Activated T-helper 1 cell treated with anti-CD3 and anti-CD28 coated beads, Interleukin-12 subunit alpha, Interleukin-12 subunit beta, Interleukin-2, Interleukin-4 antibody, amounts not matched to agents 30 ng/mL and 10 ng/mL and 1 ng/mL, durations not matched to agents 14 hours and 24 hours and 36 hours (primary cell): ENCODE measurements at places on chromosomes 1 and 21. TPM values are rescaled to one million over a fixed set of nuclear protein-coding genes. Genes with fewer than 3 reads are reported as not detected.

Gene NUF2
- total RNA-seq = 36.8 and 37.7 TPM in 2 replicates

Gene LCE2C
- not detected in 2 replicates for total RNA-seq

DNA sequence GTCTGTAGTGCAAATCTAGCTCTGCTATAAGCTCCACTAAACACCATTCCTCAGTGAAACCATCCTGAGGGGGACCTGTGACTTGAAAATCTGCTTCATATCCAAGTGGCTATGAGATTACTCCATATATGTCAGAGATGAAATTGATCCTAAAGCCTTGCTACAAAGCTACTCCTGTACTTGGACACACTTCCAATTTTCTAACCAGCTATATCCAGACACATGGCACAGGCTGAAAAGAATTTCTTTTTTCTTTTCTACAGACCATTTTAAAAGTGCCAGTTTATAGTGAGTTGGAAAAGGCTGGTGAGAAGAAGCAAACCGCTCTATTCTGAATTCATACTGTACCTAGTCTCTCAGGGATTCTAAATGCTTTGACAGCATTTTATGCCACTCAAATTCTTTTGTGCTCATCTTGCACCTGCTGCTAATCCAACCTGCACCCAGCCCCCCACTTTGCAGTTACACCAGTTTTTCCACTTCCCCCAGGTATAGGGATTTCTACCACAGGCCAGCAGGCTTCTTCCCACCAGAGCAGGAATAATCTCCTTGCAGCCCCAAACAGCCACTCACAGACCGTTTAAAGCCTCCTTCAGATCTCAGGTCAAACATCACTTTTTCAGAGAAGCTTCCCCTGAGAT is 112.5 kb downstream of the RERE start:
- DNase-seq = no peak

GRCh38 chr1:40948741-40949443 is 30.6 kb upstream of the CTPS1 start:
- peak; percentile 47 for DNase-seq

- DNase-seq = no peak
These were observed 15.4 kb upstream of the EPS15 start for GRCh38 chr1:51534447-51534846.
